ENCODE measurements at places on chromosomes 11 and 22. TPM values are rescaled to one million over a fixed set of nuclear protein-coding genes. Genes with fewer than 3 reads are reported as not detected.

GRCh38 chr22:42821386-42821785 lies 35.7 kb downstream of the ARFGAP3 start:
- no peak for DNase-seq

DNA sequence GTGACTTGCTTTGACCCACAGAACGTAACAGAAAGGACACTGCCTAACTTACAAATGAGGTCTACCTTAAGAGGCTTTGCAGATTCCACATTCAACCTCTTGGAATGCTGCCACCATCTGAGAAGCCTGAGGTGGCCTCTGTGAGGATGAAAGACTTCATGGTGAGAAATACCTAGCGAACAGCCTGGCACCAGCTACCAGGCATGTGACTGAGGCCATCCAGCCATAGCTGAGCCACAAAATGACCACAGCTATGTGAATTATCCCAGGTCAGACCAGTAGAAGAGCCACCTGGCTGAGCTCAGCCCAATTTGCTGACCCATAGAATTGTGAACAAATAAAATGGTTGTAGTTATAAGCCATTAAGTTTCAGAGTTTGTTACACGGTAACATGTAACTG lies 37.5 kb downstream of the PPARA start:
- no peak for DNase-seq

Gene CACNA1I
- total RNA-seq, result 1.0 TPM

DNA sequence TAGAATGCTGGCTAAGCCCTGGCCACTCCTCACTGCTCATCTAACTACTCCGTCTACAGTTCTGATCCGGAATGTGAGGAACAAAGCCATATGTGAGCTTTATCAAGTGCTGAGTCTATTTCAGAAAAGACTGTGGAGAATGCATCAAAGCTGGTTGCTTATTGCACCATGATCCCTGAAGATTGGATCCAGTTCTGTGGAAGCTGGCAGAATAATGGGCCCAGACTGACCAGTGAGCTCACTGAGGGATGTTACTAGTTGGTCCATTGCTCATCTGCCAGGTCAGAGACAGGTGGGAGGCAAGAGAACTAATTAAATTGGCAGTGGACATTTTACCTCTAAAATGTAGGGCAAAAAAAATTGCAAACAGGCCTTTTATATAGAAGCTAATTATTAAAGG lies 681.3 kb downstream of the NTM start:
- no peak for DNase-seq

- no peak for DNase-seq
Observed at GRCh38 chr11:31809541-31809856, 1.6 kb downstream of the PAX6 start.

DNA sequence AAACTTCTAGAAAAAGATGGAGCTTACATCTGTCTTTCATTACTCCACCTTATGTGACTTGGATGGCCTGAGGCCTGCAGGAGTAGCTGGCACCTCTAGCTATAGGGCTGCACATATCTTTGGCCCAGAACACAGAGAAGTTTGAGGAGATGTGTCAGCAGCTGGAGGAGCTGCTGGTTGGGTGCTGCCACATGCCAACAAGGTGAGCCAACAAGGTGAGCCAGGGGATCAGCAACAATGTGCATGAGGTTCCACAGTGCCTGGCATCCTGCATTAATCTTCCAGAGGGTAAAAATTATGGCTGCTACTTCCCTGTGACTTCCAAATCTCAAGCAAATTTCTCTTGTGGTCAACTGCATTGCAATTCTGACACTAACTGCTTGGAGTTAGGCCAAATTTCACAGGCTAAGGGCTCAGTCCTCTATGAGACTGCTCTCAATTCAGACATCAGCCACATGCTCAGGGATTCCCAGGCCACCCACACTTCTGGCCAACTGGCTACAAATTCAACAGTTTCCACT lies 16.0 kb downstream of the RBM7 start:
- no peak for DNase-seq

Gene SCGB2A2
- not detected for total RNA-seq

GRCh38 chr22:28207281-28208030 lies 288.4 kb upstream of the PITPNB start:
- no peak for DNase-seq

Gene OR8G5
- total RNA-seq, result not detected

Gene PDE3B
- 23.6 TPM for total RNA-seq

DNA sequence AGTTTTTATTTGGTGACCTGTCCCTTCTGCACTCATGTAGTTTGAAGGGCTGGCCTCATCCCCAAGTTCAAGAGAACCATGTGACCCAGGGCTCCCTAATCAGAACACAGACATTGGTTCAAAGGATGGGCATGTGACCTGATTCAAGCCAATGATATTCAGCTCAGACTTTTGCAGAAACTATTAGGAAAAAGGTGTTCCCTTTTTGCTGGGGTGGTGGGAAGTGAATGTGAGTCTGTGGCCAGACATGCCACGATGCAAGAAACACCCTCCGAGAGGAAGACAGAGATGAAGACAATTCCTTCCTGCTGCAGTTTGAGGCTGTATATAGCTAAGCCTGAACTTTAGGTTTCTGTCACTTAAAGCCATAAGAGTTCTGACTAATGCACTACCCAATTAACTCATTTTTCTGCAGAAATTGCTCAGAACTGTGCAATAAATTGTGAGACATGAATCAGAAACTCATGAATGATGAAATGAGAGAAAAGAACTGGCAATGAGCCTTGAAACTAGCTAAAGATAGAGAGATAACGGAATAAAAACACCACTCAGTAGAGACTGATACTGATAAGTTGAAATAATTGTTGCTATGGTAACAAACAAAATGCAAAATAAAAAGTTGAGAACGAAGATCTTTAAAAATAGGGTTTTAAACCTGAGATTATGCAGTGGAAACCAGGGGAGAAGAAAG lies 9.2 kb upstream of the MAPK1 start:
- no peak for DNase-seq

Gene POU2AF3
- 4.5 TPM for total RNA-seq
